Fibroblast of skin of left quadriceps (primary cell): ENCODE measurements at places on chromosomes 5 and 9.

- DNase-seq = no peak
Observed at GRCh38 chr5:172958331-172959046, 735 bp upstream of the RPL26L1 start.

DNA sequence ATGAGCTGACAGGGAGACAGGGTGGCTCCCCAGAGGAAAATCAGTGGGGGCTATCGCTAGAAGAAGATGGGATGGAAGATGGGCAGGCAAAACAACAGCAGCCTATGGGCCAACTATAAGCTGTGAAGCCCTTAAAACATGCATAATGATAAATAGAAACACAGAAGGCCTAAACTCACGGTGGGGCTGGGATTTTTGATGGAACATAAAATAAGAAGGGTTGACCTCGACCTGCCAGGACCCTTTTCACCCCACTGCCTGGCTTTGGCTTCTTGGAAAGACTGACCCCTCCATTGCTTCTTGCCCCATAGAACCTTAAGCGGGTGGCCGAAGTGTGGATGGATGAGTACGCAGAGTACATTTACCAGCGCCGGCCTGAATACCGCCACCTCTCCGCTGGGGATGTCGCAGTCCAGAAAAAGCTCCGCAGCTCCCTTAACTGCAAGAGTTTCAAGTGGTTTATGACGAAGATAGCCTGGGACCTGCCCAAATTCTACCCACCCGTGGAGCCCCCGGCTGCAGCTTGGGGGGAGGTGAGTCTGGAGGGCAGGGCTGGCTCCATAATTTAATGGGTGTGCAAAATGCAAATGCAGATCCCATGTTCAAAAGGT, 36.5 kb upstream of the SAP30L start:
- DNase-seq = no peak

DNA sequence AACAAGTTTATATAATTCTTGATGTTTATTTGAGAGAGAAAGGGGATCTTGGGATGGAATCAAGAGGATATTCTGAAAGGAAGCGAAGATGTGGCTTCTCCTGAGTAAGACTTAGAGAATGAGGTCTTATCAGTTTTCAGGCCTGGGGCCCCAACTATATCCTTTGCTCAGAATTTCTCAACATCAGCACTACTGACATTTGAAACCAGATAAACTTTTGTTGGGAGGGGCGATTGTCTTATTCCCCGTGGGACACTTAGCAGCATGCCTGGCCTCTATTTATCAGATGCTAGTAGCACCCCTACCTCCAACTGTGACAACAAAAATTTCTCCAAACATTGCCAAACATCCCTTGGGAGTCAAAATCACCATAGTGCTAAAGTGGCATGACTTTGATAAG, 567.7 kb downstream of the MAT2B start:
- DNase-seq = no peak

DNA sequence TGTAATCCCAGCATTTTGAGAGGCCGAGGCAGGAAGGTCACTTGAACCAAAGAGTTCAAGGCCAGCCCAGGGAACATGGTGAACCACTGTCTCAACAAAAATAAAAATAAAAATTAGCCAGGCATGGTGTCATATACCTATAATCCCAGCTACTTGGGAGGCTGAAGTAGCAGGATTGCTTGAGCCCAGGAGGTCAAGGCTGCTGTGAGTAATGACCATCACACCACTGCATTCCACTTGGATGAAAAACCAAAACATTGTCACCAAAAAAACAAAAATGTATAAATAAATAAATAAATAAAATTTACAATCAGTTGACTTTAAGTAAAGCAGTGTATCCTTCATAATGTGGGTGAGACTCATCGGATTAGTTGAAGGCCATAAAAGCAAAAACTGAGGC, 541.4 kb downstream of the CSNK1G3 start:
- DNase-seq = no peak

GRCh38 chr5:73171495-73171894, 1.5 kb upstream of the TMEM174 start:
- no peak for DNase-seq

DNA sequence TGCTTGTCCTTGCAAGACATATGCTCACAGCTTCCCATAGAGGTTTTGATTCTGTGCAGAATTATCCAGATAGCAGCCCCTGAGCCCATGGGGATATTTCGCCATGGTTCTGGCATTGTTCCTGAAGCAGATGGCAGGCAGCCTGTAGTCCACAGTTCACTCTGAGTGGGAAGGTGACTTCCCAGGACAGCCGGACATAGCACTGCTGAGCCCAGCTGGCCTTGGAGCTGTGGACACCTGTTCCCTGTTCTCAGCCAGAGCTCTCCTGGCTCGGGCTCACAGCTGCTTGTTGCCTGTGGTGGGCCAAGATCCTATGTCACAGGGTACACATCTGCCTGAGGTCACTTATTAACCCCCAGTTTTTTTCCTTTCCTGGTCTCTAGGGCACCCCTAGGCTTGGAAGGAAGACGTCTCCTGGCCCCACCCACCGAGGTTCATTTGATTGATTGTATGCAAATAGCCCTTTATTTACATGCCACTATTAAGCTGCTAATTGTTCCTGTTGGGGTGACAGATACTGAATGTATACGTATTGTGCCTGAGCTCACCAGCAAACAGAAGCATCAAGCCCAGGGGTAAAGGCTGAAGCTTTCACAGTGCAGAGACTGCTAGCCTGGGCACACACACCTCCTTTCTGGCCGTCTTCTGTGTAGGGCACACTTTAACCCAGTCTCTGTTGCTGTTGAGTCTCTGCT, 96.6 kb upstream of the DMRT1 start:
- DNase-seq = no peak

DNA sequence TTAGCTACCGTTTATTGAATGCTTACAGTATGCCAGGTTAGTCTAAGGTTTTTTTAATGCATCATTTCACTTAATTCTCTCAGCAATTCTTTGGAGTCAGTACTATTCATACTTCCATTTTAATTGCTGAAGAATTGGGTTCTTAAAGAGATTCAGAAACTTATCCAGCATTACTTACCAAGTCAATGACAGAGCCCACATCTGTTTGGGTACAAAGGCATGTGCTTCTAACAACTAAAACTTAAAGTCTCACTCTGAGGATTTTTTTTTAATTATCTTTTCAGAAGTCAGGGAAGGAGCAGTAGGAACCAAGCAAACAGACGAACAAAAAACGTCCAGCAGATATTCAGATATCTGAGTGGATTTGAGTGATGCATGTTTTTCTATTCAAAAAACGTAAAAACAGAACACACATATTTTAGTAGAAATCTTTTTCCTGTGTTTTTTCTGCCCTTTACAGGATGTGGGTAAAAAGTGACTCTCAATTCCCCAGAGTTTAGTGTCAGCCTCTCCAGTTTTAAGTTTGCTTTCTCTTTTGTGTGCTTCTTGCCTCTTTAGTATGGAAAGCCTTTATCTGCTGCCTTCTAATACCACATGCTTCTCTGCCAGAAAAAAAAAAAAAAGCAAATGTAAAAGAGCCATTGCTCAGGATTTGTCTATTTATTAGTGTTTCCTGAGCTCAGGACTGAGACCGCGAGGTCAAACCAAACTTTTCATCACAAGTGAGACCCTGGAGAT, 118.0 kb downstream of the PRKACG start:
- DNase-seq = no peak

DNA sequence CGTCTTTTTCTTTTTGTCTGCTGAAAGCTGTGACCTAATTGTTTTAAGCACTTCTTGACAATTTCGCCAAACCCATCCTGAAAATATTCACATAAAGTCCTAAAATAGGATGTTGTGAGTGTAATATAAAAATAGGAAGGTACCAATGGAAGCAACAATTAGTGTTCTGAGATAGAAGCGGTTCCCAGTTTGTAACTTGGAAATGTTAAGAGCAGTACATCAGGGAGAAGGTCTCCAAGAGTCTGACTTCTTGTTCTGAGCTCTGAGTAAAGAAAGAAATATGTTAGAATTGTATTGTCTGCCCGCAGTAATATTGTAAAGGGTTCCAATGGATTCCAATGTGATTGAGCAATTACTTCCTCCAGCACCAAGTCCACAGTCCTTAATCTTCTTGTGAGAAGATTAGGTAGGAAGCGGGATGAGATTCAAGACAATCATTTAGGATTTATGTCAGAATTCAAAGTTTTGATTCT, 3.9 kb downstream of the VCAN start:
- peak; percentile 85 for DNase-seq

DNA sequence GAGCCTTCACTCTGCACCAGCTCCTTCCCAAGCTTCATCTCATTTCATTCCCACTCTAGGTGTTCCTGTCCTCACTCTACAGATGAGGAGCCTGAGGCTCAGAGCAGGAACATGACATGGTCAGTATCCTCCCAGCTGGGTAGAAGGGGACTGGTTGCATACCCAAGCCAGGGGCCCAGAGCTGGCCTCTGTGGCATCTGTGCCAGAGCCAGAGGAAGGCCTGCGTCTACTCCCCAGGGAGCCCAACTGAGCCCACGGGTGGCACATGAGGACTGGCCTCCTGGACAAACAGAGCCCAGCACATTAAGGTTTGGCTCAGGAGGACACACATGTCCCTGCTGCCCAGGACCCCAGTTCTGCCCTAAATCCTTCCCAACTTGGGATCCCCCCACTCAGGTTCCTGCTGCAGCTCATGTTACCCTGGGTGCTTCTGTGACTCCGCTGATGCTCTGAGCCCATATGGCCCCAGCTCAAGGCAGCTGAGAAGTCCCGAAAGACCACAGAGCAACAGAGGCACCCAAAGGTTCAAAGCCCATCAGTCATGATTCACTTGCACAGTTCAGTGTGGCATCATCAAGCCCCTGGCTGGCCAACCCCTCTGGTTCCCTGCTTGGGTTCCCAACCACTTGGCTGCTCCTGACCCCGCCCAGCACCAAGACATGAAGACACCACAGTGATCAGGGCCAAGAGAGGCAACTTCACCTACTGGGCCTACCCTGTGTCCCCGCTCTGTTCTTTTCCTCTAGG, 8.5 kb upstream of the NEURL1B start:
- no peak for DNase-seq

DNA sequence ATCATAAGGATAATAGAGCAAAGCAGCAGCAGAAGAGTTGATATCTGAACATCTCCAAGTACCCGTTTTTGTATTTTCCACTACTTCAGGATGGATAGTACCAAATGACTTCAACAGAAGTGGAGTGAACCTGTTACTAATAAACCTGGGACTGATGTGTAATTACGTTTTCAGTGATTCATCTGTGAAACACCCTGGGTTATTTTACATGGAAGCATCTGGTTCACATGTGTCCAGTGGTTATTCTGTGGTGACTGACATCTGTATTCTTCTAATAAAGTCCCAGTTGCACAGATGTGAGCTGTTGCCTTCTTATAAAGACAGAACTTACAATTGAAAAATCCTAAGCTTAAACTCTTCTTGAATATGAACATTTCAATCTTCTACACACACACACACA, 139.7 kb upstream of the VCAN start:
- DNase-seq = peak; percentile 71

DNA sequence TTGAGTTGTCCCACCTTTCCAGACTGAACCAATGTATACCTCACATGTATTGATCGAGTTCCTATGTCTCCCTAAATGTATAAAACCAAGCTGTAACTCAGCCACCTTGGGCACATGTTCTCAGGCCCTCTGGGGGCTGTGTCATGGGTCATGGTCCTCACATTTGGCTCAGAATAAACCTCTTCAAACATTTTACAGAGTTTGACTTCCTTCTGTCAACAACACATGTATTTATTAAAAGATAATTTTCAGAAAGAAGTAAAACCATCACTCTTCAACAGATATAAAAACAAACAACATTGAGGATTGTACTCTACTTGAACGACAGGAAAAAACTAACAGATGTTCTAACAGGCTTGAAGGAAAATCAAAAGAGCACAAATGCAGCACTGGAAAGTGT, 4.5 kb downstream of the CMBL start:
- no peak for DNase-seq

DNA sequence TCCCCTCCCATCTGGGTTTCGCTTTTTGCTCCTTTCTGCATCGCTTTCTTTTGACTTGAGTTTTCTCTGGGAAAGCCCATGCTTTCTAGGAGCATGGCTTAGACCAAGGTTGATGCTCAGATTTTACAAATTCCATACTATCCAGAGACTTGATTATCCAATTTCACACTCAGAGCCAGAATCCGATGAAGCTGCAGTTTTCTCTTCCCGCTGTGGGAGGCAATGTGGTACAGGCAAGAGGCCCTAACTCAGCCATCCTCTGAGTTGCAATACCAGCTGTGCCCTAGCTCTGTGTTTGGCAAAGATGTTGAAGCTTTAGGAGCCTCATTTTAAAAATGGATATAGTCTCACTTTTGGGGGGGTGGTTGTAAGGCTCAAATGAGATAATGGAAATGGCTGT, 85.1 kb downstream of the BRINP1 start:
- DNase-seq = no peak

- DNase-seq = no peak
Observed at GRCh38 chr5:147629196-147629595, 119.3 kb upstream of the DPYSL3 start.

GRCh38 chr9:106119176-106119575, 424.8 kb downstream of the TMEM38B start:
- DNase-seq = peak; percentile 4

DNA sequence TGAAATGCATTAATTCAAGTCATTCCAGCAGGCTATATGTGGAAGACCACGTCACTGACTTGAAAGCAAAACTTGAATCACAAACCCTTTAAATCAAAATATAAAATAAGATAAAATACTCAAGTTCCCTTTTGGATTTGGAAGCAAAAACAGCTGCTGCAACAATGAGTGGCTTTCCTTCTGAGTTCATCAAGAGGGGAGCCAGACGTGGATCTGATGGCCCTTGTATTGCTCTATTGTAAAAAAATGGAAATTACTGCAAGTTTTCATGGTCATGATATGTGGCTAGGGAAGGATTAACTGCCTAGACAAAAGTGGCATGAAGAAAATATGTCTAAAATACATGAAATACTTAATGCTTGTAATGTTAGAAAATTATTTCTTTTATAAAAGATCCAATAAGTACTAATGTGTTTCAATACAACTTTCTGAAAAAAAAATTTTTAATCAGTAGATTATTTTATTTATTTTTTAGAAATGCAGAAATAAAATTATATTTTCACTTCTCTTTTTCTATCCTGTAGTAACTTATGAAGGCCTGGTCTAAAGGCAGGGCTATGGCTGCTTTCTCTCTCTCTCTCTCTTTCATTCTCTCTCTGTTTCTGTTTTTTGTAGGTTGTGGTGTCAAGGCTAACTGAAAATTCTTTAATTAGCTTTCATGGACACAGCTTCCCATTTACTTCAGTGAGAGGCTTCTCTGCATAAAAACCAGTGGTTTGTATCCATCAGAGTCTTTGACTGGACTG, 24.0 kb downstream of the LIX1 start:
- DNase-seq = no peak

DNA sequence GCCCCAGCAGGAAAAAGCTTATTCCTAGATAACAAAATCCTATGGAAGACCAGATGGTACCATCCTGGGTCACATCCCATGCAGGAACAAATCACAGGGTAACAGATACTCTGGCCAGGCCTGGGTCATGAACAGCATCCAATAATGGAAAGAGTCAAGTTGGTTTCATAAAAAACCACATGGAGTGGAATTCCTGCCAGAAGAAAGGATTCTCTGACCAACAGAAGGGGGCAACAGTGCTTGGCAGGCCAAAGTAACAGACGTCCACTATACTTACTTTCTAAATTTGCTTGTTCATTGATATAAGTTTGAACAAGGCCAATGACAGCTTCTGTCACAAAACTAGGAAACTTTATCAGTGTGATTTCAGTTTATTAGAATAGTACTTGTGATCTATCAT, 273.5 kb downstream of the ARRDC3 start:
- no peak for DNase-seq
